Stimulated activated CD4-positive, alpha-beta T cell treated with anti-CD3 and anti-CD28 coated beads, TNF-alpha, amount 100 ng/mL, for 1 hour (primary cell): ENCODE measurements at places on chromosomes 4 and X.

GRCh38 chr4:70315928-70316327 lies 18.9 kb upstream of the CABS1 start:
- DNase-seq = no peak

- no peak for DNase-seq
Observed at GRCh38 chrX:148661035-148661434, 160.6 kb downstream of the AFF2 start.

DNA sequence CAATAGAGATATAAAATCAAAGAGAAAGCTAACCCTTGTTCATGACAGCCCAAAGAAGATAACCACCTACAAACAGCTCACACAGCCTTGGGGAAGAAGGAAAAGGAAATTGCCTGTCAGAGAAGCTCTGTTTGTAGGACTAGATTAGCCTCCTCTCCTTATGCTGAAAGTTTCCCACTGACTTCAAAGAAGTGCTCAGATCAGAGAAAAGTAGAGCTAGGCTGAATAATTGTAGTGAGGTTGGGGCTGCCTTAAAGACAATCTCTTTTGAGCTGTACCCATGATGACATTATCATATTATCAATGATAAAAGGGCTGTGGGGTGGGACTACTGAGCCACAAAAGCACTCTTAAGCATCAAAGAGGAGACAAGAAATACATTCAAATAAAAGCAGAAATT lies 223.0 kb upstream of the GALNT7 start:
- no peak for DNase-seq

GRCh38 chr4:179307297-179308136 lies 1865.3 kb upstream of the AGA start:
- DNase-seq = no peak

- DNase-seq = no peak
Observed at GRCh38 chrX:141936080-141936479, 32.4 kb downstream of the MAGEC1 start.

- no peak for DNase-seq
Observed at GRCh38 chr4:44701037-44701436, 22.8 kb downstream of the GUF1 start.

DNA sequence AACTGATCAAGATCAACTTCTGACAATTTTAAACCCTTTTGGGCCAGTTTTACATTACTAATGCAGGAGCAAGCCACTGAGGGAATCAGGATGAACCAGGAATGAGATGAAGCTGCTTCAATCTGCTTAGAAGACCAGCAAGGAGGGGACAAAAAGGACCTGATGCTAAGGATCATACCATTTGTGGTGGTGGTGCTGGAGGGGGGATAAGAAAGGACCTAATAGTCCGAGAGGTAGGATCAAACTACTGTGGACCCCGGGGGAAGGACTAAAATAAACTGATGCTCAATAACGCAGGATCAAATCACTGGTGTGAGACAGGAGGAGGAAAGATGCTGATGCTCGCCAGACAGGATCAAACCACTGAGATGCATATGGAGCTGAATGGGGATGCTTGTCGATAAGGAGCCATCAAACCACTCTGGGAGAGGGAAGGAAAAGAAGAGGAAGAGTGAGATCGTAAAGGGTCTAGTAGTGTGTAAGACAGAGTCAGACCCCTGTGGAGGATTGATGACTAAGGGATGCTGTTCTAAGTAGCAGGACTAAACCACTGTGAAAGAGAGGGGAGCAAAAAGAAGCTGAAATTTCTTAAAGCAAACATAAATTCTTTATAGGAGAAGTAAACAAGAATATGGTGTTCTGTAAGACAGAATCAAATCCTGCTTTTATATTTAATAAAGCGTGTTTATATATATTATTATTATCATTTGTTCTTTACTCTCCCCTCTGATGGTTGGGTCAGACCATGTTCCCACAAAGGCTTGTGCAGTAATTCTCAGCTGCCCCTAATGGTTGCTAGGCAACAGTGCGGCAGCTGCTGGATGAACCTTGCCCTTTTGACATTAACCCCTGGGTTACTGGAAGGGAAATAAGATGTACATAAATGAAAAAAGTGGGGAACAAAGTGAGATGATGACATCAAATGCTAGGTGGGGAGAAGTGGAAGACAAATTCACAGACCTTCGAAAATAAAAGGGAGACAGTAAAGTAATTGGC lies 432.5 kb upstream of the FGF16 start:
- DNase-seq = no peak

- no peak for DNase-seq
Observed at GRCh38 chr4:110540581-110540980, 64.6 kb downstream of the ENPEP start.
